ENCODE measurements at places on chromosomes 11 and 22.

DNA sequence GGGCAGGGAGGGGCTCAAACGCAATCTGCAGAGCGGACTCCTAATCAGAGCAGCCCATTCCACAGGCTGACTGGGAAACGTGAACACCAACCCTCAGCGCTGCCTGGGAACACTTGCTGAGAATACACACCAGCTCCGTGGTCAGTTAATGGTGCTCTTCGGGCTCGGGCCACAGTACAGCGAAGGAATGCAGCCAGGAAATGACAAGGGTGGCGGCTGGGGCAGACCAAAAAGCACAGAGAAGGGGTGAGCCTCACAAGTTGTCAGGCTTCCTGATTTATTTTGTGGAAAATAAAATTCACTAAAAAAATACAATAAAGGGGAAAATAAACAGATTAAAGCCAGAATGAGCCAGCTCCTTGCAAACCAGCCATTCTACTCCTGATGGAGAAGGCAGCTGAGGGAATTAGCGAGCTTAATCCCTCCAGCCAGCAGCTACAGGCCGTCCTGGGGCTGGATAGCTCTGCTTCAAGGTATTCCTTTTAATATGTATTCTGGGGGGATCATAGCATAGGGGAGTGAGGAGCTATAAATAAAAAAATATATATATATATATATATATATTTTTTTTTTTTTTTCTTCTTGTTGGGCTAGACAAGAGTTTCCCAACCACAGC, 165.5 kb upstream of the NTM start:
- DNase-seq = no peak

GRCh38 chr11:69587454-69588090, 53.4 kb upstream of the CCND1 start:
- no peak for DNase-seq

- DNase-seq = no peak
These were observed 1125.0 kb downstream of the BRD1 start for GRCh38 chr22:48702573-48703264.

DNA sequence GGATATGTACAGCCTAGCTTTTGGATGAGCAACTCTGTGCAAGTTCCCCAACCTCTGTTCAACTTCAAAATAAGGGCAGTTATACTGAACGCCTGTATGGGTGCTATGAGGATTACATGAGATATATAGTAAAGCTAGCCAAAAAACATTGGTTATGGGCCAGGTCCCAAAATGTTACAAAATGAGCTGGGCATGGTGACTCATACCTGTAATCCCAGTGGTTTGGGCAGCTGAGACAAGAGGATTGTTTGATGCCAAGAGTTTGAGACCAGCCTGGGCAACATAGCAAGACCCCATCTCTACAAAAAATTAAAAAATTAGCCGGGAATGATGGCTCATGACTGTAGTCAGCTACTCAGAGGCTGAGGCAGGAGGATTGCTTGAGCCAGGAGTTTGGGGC, 118.4 kb downstream of the TEAD1 start:
- no peak for DNase-seq

GRCh38 chr11:32462011-32462690, 26.8 kb upstream of the WT1 start:
- no peak for DNase-seq

DNA sequence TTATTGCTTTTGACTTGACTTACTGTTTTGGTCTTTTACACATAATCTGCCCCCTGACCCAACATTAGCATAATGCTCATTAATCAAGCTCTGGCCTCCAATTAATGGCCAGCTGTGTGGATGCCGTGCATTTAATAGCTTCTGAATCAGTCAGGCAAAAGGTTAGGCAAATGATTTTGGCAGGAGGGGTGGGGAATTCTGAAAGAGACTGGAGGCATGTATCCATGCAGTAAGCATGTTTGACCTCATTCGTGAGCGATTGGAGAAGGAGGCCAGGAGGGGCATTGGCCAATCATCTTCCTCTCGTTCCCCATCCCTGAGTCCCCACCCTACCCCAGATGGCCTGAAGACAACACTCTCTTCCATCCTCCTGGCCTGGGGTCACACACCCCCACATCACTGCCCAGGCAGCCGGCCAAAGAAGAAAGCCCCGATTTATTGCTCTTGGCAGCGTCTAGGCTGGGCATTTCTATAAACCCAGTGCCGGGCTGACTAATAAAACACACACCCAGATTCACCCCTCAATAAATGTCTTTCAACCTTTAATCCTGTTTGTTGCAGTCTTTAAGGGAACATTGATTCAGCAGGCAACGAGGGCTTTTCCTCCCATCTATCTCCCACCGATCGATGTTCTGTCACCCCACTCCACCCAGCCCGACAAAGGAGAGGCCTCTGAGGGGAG, 150.0 kb downstream of the OPCML start:
- DNase-seq = no peak

- DNase-seq = no peak
These were observed 24.7 kb downstream of the DGCR2 start for GRCh38 chr22:19097518-19097917.

DNA sequence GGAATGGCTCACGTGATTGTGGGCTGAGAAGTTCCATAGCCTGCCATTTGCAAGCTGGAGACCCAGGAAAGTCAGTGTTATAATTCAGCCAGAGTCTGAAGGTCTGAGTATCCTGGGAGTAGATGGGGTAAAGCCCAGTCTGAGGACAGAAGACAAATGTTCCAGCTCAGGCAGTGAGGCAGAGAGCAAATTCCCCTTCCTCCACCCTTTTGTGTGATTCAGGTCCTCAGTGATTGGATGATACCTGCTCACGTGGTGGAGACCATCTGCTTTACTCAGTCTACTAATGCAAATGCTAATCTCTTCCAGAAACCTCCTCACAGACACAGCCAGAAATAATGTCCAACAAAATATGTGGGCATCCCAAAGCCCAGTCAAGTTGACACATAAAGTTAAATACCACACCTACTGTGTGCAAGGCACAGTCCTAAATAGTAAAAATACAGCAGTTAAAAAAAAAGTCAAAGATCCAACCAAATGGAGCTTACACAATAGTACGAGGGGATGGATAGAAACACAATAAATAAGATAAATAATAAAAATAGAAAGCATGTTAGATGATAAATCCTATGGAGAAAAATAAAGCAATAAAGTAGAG, 13.2 kb upstream of the APOL6 start:
- no peak for DNase-seq

DNA sequence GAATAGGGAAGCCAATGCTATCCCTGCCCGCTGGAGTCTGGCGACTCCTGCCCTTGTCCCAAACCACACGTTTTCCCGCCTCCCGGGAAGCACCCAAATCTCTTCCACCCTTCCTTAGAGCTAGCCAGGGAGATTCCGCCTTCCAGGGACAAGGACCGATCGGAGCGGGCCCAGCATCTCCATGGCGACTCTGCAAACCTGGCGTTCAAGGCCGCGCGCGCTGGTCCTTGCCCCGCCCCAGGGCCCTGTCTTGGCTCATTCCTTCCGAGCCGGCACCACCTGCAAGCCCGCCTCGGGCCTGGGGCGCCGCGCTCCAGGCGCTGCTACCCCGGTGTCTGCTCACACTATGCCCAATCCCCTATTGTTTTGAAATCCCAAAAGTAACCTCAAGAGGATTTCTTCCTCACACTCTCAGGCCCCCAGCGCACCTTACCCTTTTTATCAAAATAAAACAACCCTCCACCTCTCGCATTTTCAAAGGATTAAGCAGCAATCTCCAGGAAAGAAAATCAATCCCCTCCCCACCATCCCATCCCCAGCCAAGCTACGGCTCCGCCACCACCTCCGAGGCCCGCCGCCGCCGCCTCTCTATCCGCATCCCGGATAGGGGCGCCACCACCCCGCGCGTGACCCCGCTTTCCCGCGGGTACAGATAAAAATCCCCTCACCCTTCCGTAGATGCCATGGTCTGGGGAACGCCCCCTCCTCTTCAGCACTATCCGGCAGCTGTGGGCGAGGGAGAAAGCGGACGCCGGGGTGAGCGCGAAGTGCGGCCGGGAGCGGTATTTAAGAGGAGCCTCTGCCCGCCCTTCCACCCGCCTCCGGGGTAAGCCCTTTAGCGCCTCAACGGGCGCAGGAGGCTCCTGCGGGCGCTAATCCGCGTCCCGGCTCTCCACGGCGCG, 825 bp downstream of the SLC1A2 start:
- DNase-seq = peak; percentile 18

DNA sequence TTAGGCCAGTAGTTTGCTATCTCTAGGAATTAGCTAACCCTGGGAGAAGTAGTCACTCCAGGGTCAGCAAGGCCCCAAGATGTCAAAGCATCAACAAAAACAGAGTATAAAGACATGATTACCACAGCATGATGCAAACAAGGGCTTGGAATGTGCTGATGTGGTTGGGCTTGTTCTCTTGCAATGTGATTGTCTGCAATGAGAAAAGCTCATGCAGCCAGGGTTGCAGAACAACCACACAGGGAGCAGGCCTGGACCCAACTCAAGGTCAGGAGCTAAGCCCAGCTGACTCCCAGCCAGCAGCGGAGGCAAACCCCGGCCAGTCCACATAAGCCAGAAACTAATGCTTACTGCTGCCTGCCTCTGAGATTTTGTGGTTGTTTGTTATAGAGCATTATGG, 132.4 kb upstream of the ZC3H12C start:
- DNase-seq = no peak

GRCh38 chr11:72234514-72234830, 9.5 kb downstream of the PHOX2A start:
- DNase-seq = no peak

DNA sequence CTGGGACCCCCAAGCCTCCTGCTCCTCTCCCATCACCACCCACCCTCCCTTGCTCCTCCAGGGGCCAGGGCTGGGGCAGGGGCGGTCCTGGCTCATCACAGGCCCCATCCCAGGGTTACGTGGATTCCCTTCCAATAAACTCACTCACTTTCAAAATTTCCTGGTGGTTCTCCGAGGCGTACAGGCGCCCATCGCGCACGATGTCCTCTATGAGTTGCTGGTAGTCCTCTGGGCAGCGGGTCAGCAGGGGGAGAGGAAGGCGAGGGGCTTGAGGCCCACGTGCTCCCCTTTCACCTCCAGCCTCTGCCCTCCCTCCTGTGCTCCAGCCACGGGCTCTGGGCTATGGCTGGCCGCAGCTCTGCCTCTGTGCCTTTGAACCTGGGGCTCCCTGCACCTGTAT, 20.5 kb upstream of the TTLL12 start:
- DNase-seq = no peak

DNA sequence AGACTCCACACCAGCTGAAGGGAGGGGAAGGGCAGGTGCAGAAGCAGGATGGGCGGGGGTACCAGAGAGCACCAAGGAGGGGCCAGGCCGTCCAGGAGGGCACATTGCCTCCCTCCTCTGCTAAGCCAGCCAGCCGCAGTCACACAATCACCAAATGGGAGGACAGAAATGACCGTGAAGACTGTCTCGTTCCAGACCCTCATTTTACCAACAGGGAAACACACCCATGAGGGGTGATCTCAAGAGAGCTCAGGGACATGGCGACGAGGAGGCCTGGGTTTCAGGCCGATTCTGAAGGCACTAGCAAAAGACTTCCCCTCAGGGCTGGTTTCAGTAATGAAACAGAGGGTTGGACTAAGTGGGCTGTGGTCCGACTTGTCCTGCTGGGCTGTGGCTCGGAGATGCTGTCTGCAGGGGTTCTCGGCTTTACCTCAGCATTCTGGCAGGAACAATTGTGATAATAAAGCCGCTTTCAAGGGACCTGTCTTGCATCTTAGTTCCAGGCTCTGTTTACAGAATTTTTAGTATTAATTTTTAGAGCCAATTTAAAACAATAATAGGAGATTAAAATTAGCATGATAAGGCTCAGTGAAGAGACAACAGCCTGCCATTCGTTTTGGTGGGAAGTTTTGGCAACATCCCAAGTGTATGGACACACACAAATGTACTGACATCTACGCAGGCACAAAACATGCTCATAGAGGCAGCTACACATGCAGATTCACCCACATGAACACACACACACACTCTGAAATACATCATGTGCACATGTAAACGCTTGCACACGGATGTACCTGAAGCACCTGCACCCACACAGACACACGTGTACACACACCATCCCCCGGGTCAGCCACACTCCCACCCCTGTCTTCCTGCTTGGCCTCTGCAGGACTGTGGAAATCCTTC, 2.0 kb upstream of the B3GAT1 start:
- DNase-seq = no peak

- no peak for DNase-seq
These were observed 62.6 kb downstream of the PIWIL4 start for GRCh38 chr11:94629741-94630140.

DNA sequence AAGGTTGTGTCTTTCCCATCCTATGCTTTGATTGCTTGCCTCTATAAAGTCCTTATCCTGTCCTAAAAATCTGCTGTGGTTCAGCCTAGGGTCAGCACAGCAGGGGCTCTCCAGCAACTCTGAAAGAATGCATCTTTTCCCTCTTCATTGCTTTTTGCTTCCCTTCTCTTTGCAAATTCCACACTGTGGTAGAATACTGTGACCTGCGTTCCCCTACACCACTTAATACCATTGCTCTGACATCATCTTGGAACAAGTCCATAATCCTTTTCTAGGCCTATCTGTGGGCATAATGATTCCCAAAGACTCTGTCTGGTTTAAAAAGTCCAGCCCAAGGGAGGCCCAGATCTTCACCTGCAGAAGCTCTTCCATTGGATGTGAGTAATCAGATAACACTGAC, 177.7 kb downstream of the NAV2 start:
- no peak for DNase-seq

DNA sequence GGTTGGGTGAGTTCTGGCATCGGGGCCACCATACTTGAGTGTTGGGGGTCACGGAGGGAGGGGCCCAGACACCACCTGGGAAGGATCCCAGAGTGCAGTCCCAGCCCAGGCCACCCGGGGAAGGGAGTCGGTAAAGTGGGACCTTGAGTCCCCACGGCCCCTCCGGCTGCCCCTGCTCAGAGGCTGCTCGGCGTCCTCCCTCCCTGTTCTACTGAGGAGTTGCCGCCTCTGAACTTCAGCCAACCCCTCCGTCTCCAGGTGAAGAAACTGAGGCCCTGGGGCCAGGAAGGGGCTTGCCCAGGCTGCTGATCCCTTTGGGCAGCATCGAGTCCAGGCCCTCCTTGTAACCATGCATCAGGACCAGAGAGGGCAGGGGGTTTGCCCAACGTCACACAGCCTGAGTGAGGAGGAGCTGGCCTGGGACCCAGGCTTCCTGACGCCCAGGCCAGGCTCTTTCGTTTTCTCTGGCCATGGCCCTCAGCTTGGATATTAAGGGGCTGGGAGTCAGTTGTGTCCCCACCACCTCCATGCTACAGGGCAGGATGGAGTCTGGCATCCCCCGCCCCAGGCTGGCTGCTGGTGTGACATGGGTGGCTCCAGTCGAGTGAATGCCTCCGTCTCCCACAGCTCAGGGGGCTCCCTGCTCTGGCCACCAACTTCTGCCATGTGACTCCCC, 1.3 kb downstream of the PARVG start:
- no peak for DNase-seq

DNA sequence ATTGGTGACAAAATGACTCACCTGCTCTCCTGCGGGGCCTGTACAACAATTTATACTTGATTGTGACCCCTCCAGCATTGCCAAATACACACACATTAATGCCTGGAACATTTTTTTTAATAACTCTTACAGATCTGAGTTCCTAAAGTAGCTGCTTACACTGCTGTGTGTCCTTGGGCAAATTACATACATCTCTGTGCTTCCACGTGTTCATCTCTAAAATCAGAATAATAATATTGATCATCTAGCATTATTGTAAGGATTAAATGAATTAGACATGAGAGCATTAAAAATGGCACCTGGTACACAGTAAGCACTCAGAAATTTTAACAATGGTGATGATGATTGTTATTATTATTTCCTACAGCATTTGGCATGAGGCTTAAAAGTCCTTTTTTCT, 21.5 kb upstream of the WT1 start:
- no peak for DNase-seq

- no peak for DNase-seq
These were observed 25.8 kb downstream of the HPS4 start for GRCh38 chr22:26457661-26458272.
